ENCODE measurements at places on chromosomes 6 and 20.

DNA sequence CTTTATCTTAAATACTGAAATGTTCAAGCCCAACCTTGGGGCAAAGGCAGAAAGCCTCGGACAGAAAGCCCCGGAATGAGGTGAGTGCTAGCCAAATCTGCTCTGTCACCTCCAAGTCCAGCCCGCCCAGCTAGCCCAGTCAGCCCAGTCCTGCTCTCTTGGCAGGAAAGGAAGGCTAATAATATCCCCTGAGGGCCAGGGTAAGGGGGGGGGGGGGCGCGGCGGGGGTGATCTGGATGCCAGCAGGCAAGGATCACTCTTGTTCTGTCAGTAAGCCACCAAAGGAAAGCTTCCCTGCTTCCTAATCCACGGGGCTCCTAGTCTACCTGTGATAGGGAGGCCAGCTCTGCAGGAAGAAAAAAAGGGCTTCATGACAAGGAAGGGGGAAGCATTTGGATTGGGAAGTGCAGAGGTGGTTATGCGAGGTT, 1.1 kb downstream of the NDRG3 start:
- DNase-seq = no peak

- DNase-seq = no peak
Measured at GRCh38 chr20:35263532-35264341, 14.2 kb downstream of the MMP24OS start.

GRCh38 chr6:148493424-148493823, 150.8 kb downstream of the SASH1 start:
- no peak for DNase-seq

DNA sequence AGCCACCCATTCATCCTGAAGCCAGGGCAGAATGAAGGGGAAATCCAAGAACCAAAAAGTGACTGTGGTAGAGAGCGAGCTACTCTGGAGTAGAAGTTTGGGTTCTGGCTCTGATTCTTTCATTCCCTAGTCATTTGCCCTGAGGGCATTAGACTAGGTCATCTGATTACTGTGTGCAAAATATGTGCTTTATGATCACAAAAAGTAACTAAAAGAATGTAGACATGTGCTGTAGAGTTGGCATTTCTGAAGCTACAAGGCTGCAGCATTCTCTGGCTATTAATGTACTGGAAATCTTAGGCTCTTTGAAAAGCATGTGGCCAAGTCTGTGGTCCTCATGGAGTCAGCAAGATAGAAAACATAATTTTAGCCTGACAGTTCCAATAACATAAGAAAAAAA, 94.2 kb downstream of the TBC1D7 start:
- no peak for DNase-seq

DNA sequence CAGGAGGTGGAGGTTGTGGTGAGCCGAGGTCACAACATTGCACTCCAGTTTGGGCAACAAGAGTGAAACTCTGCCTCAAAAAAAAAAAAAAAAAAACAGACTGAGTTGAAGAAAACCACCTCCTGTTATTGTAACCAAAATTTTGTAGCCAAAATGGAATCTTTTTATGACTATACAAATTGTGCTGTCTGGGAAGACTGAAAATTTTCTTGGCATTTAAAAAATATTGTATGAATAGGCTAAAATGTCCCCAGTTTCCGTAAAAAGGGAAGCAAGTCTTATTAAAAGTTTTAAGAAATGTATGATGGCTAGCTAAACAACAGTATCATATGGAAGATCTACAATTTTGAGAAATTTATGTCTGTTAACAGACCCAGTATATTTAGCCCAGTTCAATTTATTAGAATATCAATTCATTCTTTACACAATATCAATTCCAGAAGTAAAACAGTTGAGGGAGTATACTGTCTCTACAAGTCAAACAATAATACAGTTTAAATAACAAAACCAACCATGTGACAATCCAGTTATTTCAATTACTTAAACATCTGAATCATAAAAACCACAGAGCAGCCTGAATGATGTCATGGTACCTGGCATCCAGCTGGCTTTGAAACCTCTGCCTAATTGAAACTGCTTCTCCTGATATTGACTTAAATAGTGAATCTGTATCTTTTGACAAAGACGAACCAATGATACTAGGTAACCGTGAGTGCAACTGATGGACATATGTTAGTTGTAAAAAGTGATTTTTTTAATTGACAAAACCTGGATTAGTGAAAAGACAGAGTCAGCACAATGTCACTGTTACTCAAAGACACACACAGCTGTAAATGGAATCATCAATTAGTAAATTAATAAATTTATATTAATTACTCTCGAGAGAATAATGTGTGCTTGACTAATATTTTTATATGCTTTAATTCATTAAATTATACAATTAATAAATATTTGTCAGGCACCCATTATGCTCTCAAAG, 166.6 kb upstream of the MARCKS start:
- DNase-seq = no peak

- no peak for DNase-seq
Measured at GRCh38 chr6:170229851-170230519, 60.9 kb downstream of the DLL1 start.

GRCh38 chr6:156080371-156080770, 624.7 kb upstream of the NOX3 start:
- DNase-seq = no peak

DNA sequence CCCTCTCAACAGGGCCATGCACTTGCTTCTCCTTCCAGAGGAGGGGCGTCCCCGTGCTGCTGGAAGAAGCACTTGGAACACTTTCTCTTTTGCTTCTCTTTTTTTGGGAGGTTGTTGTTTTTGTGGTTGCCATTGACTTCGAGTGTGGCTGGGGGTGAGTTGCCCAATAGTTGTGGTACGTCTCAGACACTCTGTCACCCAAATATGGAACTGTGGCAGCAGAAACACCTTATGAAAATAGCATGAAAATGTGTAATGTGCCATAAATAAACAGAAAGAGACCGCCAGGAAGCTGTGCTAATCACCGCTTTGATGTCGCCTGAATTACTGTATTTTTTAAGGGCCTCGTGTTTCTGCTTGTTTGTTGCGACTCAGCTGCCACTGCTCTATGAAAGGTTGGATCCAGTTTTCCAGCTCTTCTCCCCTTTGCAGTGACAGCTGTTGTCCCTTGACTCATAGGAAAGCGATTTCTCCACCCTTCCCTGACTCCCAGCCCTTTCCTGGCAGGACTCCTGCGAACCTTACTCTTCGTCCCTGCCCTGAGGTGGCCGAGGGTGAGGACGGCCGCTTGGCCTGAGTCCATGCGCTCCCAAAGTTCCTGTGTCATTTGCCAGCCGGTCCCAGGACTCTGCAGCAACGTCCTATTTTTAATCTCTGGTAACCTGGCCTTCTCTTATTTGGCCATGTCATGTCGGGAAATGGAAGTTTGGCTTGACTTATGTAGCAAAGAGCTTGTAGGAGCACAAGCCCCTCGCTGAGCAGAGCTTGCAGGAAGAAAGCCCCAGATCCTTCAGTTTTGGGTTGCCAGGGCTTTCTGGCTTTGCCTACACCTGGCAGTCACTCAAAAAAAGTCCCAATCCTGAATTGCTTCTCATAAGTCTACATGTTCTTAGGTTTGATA, 694.6 kb downstream of the QKI start:
- no peak for DNase-seq

DNA sequence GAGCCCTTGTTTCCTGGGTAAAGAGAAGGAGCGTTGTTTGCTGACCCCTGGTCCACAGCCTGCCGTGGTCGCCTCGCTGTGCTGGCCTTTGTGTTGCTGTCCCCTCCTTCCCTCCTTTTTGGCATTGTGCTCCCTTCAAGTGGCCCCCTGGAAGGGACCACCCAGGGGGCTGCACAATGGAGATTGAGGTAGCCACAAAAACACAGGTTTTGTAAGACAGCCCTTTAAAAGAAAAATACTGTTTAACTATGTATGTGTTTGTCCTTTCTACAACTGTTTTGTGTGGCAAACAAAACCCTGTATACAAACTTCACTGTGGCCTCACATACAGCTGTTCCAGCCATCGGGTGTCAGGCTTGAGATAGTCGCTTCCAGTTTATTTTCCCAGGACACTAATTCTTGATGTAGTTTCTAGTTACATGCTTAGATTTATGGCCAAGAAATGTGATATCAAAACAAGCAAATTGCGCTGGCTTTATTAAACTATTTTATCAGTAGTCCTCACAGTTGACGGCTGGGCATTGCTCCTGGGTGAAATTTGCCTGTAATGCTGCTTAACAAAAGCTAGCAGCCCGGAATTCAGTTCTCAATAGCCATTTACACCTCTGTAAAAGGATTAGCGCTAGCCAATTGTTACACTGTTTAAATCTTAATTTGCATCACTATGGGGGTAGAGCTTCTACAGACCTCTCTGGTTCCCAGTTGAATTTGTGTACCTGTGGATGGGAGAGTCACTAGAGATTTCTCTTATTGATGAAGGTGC, 64.1 kb downstream of the KIZ start:
- DNase-seq = no peak

DNA sequence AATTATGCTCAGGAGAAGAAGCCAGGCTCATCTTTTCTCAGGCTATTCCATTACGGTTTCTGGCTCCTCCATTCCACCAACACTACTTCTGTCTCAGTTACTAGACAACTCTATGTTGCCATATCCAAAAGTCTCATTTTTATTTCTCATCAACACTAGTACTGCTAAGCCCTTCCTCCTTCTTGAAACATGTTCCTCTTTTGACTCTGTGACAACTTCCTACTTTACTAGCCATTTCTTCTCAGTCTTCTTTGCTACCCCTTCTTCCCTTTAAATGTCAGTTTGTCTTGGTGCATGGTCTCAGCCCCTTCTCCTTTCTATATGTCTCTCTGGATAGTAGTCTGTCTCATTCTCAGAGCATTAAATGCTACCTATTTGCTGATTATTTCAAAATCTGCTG, 7.1 kb upstream of the ADGRG6 start:
- DNase-seq = no peak

DNA sequence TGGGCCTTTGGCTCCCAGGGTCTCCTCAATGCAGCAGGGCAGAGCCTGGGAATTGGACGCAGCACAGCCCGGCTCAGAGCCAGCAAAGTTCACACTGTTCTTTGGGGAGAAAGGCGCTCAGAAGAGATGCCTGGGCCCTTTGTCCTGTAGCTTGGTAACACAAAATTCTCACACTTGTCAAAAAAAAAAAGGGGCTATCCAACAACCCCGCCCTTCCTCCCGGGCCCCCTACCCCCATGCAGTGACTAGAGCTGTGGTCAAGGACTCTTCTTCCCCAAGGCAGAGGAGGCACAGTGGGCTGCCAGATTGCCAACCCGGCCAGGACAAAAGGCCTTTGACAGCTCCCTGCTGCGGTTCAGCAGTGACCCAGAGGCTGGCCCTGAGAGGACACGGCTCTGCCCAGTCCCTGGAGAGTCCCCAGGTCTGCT, 2.0 kb downstream of the NKAIN4 start:
- no peak for DNase-seq

GRCh38 chr20:60297649-60298048, 339.4 kb downstream of the CDH26 start:
- no peak for DNase-seq

DNA sequence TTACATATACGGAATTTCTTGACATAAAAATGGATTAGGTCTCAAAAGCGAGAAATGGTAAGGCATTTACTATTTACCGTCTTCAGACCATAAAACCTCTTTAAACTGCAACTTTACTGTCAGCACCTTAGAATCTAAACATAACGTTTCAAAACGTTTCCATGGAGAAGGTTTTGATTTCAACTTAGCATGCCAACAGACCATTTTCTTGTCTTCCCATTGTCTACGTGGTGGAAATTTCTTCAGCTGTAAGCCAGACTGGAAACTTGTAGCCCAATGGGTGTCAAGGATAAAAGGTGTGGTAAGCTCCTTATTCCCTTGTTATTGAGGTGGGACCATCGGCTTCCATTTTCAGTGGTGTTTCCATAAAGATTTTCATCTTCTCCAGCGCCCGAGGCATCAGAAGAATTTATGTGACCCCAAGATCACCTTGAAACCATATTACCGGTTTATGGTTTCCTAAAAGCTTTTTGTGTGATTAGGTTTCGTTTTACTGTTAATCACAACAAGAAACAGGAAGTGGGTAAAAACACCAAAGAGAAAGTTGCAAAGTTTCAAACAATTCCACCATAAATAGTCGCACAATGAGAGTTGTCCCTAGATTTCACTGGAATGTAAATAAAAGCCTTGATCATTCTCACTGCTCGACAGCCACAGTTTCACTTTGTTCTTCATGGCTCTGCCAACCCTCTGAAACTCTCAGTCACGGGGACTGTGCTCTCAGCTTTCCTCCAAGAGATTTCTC, 63.0 kb upstream of the CD2AP start:
- no peak for DNase-seq

DNA sequence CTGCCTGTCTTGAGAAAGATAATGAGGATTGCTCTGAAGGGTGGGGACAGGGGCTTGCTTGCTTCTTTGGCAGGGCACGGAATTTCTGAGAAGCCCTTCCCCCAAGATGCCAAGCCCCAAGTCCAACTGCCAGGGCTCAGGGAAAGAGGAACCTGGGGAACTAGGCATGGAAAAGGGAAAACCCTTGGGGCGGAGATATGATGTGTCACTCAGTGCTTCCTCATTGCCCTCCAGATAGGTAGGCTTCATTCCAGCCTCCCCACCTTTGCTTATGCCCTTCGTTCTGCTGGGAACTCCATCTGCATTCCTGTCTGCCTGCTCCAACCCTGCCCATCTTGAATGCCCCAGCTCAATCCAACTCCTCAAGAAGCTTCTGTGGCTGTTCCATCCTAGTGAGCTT, 61.2 kb downstream of the VEGFA start:
- DNase-seq = no peak

DNA sequence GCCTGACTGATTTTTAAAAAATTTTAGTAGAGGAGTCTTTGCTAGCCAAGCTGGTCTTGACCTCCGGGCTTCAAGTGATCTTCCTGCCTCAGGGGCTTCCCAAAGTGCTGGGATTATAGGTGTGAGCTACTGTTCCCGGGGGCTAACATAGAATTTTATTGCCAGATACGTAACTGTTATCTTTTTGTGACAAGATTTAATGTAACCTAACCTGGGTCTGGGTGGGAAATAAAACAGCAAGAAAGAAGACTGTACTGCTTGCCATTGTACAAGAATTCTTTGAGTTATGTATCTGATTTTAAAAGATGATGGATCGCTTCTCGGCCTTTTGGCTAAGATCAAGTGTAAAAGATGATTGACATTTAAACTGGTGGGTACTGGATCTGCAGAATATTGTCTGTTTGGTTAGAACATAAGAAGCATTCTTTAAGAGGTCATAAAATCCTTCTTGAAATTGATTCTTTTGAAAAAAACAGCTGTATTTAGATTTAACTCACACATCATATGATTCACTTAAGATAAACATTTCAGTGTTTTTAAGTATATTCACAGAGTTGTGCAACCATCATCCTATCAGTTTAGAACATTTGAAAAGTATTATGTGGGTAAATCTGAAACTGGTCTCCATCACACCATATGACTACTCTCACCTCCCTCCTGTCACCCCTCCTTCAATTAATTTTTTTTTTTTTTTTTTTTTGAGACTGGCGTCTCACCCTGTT, 21.6 kb downstream of the TPX2 start:
- DNase-seq = no peak
